ENCODE measurements at places on chromosomes 5 and 9.

- DNase-seq, result no peak
Observed at GRCh38 chr9:9556865-9557803, 1055.7 kb downstream of the PTPRD start.

DNA sequence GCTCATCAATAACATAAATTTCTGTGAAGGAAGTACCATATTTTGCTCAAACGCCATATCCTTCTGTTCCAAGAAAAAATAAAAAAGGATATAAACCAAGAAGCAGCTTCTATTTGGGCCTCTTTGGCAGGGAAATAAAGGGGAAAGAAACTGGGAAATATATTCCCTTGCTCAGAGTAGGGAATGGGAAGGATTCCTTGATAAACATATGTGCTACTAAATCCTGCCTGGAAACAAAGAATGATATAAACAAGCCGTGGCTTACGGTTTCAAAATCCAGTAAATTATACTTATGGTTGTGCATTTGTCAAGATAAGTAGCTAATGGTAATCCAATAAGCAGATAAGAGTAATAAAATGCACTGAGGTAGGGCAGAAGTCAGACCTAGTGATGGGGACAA is 481.6 kb downstream of the NTRK2 start:
- no peak for DNase-seq

DNA sequence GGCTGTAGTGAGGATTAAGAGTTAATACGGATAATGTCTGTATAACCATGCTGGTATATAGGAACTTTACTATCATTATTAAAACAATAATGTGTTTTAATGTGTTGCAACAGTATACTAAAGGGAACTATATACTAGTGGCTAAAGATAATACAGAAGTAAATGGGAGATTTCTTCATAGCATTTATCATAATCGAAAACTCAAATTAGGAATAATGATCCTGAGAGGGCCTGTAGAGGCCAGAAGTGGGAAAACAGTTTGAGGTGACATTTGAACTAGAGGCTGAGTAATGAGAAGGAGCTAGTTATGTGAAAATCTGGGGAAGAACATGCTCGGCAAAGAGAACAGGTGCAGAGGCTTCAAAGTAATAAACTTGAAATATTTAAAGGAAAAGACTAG is 2.9 kb downstream of the TCERG1 start:
- no peak for DNase-seq

GRCh38 chr9:100459963-100460362 is 13.0 kb upstream of the TMEFF1 start:
- no peak for DNase-seq

- no peak for DNase-seq
Observed at GRCh38 chr9:111106202-111106601, 67.9 kb upstream of the LPAR1 start.

DNA sequence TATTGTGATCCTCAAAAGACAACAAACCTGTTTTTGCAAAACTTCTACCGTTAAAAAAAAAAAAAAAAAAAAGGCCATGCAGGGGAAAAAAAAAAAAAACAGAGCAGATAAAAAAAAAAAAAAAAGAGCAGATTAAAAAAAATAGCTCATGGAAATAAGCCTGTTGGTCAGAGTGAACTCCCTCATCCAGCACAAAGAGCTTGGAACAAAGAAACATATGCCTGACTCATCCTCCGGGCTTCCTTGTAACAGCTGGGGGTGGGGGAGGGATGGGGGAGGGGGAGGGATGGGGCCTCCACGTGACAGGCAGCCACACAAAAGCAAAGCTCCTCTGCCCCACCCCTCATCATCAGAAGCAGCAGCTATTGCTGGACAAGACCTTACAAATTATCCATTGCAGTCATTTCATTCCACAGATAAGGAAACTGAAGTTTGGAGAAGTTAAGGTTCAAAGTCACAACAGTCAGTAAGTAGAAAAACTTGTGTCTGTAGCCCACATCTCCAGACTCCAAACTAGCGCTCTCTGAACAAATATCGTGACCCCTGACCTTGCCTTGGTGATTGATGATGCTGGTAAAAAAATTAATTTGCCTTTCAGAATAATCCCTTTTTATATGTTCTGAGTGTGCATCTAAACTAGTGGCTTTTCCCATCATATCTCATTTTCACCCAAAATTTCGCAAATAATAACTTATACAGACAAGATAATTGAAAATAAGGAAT is 38.9 kb downstream of the SLC35D2 start:
- DNase-seq, result no peak

DNA sequence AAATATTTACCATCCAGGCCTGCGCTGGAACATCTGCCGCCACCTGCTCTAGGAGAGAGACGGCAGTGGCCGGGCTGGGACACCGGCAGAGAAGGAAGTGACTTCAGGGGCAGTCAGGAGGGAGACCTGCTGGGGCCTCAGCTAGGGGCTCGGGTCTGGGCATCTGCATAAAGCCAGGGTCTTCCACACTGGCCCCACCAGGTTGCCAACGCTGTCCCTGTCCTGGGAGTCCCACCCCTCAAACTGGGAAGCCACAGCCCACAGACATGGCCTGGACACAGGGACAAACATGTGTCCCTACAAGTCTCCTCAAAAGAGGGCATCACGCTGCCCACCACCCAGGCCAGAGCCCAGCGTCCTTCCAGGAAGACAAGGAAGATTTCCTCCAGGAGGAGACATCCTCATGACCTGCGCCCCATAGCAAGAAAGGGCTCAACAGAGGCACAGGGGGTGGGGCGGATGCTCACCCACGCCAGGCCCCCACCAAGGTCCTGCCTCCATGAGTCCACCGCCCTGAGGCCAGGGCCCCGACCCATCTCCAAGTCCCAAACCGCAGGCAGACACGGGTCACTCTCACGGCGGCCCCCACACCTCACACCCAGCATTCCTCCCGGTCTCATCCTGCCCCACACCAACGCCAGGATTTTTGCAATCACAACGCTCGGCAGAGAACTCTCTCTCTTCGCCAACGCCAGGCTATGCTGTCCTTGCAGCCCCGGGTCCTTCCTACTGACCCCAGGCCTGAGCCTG is 9.0 kb downstream of the VAV2 start:
- DNase-seq, result no peak

DNA sequence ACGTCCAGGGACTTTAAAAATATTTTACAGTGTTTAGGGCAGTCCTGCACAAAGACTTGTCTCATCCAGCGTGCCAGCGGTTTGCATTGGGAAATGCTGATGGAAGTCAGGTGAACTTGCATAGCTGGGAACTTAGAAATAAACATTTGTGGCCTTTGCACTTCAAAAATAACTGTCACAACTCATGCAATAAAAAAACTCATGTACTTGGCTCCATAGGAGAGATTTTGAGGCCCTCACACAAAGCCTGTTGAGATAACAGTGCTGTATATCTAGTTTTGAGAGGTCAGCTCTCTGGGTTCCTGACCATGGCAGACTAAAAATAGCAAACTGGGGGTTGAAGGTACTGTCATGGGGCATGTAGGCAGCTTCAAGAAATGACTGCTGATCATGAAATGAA is 5.5 kb downstream of the COMMD10 start:
- no peak for DNase-seq

DNA sequence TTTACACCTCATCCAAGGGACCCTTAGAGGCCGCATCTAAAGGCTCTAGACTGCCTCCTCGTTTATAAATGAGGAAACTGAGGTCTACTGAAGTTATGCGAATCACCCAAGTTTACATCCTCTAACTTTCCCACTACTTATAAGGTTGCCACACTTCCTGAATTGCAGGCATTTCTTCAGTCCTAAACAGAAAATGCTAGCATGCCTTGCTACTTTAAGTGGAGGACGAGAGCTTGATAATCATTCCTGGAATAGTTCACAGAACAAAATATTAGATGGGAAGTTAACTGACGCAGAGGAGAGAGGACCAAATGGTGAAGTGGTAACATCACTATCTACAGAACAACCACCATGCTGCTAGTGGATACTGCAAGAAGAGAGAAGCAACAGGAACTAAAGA is 85.8 kb downstream of the GNAQ start:
- DNase-seq, result no peak

DNA sequence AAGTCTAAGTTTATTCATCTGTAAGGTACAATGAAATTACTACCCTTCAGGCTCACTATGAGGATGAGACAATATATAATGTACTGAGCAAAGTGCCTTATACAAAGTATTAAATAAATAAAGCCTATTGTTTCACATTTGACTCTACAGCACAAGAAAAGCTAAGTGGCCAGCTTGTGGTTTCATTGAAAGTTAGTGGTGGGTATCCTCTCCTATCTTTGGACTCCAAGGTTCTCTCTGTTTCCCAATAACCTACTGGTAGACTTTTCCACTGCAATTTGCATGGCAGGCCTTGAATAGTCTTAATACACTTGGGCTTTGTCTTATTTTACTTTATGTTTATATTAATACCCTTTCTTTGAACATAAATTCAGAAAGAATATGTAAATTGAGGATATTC is 262.7 kb downstream of the DEPDC1B start:
- no peak for DNase-seq

- no peak for DNase-seq
Observed at GRCh38 chr5:83964271-83964670, 243.6 kb upstream of the HAPLN1 start.

DNA sequence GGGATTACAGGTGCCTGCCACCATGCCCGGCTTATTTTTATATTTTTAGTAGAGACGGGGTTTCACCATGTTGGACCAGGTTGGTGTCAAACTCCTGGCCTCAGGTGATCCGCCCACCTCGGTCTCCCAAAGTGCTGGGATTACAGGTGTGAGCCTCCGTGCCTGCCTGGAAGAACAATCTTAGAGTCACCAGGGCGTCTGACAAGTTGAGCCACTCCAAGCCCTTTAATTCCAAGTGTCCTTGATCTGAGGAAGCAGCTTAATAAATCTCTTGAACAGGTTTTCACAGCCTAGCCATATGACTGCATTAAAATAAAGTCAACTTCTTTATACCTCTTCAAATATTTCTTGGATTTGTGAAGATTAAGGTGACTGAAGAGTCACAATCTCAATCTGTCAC is 31.5 kb downstream of the SLC44A1 start:
- DNase-seq, result no peak

GRCh38 chr9:108552459-108553040 is 303.2 kb downstream of the ACTL7B start:
- no peak for DNase-seq

GRCh38 chr5:83199126-83199525 is 121.8 kb downstream of the XRCC4 start:
- no peak for DNase-seq

DNA sequence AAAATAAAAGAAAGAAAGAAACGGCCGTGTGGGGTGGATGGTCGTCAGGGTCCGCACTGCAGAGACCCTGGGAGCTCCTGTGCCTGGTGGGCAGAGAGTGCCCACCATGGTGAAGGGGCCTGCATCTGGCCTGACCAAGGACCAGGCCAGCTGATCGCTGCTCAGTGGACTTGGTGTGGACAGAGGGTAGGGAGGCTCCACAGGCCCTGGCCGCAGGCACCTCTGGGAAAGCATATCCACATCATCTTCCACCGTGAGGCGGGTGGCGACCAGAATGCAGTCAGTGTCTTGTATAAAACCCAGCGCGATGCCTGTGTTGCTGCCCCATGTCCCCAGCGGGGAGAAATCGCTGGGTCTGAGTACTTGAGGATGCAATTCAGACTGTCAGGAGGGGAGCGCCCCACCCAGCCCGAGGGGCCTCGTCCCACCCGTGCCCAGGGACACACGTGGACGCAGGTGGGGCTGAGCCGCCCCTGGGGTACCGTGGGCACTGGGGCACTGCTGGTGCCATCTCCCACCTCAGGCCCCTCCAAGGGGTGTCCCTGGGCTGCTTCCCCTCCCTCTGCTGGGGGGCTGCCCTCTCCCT is 27.8 kb upstream of the SLC6A19 start:
- no peak for DNase-seq

Data from activated CD4-positive, CD25-positive, alpha-beta regulatory T cell (primary cell).